ENCODE measurements at places on chromosomes 3 and 15. TPM values are rescaled to one million over a fixed set of nuclear protein-coding genes. Genes with fewer than 3 reads are reported as not detected.

- no peak for DNase-seq
These were observed 109.5 kb downstream of the RPLP1 start for GRCh38 chr15:69562116-69562515.

DNA sequence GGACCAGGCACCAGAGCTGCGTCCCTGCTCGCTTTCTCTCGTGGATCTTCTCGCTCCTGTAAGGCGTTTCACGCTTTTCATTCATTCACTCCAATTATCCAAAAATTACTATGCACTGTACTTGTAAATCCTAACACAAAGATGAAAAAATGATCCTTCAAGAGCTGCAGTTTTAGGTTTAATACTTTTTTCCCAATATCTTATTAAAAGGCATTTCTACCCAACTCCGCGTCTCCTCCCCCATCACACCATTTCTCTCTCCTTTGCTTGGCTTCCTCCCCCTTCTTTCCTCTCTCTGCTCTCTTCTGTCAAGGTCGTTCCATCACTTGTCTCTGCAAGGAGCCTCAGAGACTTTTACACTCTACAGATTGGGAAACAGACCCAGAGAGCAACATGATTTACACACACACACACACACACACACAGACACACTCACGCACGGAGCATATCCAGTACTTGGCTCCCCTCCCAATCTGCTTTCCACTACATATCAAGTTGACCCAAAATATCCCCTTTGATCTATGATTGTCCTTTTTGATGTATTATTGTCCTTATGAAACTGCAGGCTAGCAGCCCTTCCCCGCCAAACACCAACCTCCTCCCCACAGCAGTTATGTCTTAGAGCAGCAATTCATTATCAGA is 479 bp upstream of the CLDN1 start:
- DNase-seq: no peak

DNA sequence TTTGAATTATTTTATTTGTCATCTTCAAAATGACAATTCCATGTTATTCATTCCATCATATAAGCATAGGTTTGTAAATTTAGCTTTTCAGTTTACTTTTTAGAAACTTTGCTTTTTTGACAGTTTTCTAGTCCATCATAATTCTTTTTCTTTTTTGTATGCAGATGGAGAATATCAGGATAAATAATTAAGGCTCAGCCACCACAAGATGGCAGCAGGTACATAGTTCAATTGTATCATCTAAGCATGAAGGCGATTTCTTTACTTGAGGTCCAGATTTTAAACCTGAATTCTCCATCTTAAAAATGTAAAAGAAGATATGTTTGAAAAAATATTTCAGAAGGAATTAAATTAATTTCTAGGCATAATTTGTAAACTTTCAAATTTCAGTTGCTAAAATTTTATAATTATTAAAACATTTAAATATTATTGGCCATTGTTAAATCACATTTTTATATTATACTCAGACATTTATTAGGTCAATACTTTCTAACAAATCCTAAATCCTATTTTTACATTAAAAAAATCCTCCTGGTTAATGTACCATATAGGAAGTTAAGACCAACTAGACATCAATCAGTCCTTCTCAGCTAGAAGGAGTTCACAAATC is 15.1 kb downstream of the PLSCR5 start:
- DNase-seq: peak; percentile 21

- no peak for DNase-seq
These were observed 84.3 kb downstream of the RAP2B start for GRCh38 chr3:153246331-153246730.

DNA sequence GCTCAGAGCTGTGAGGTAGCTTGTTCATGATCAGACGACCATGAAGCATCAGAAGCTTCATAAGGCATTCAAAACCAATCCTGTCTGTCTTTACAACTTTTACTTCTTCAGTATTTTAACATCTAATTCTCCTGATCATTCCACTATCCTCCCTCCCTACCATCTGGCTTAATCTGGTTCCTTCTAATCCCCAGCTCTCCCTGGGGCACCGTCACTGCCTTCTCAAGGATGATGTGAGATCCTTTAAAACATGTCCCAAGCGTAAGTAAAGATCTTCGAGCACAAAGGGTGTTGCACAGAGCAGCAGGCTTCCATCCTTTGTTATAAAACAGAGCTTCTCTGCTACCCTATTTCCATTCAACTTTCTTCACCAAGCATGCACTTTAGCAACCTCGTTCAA is 362.7 kb upstream of the ARRDC4 start:
- no peak for DNase-seq

DNA sequence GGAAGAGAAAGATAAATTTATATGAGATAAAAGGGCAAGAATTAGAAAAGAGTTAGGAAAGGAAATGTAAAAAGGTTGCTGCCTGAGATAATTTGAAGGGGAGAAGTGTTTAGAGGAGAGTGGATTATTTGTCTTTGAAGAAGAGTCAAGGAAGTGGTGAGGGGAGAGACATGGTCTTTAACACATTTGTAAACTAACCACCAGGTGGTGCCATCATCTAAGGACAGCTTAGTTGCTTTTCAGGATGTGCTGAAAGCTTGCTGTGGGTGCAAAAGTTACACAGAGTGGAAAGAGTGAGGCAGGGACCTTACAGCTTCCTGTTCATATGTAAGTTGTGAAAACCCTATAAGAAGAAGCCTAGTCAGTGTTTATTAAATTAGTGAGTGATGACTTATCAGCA is 114.1 kb upstream of the DNAJC19 start:
- peak; percentile 27 for DNase-seq

- DNase-seq: peak; percentile 14
These were observed 44.4 kb upstream of the FAN1 start for GRCh38 chr15:30859091-30859874.

- DNase-seq: no peak
These were observed 63.2 kb upstream of the FOXB1 start for GRCh38 chr15:59940928-59941327.

HRG gene
- not detected for total RNA-seq

PRRT3 gene
- total RNA-seq: 1.9 TPM

HCN4 gene
- 0.54 TPM for total RNA-seq

Data from endothelial cell (in vitro differentiated cells).